ENCODE measurements at places on chromosomes 4 and X.

DNA sequence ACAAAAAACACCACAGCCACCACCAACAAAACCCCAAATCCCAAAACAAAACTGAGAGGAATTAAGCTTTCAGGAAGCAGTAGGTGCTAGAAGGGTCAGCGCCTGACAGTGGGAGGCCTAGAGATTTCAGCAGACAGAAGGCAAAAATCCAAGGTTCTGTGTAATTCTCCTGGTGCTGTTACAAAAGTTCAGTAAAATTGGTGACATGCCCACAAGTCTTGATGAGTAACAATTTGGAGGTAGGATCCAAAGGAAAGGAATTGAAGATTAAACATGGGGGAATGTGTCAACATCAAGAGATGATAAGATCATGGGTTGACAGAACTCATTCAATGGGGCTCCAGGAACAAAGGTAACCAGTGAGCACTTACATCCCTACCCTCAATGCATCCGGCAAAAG lies 653.8 kb upstream of the CPEB2 start:
- DNase-seq: no peak

DNA sequence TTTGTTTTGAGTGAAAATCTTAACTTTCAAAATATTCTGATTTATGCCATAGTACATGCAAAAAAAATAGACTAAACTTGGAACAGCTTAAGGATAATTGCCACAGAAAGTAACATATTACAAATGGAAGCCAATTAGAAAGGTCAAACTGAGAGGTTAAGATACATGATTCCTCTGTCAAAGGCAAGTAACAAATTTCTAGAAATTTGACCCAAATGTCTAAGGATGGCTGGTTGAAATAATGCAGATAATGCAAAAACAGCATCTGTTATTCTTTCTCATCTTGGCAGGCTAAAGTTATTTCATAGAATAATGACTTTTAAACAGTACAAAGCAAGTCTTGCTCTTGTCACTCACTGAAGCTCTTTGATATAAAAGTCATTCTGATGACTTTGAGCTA lies 10.5 kb downstream of the FGF5 start:
- DNase-seq: no peak

DNA sequence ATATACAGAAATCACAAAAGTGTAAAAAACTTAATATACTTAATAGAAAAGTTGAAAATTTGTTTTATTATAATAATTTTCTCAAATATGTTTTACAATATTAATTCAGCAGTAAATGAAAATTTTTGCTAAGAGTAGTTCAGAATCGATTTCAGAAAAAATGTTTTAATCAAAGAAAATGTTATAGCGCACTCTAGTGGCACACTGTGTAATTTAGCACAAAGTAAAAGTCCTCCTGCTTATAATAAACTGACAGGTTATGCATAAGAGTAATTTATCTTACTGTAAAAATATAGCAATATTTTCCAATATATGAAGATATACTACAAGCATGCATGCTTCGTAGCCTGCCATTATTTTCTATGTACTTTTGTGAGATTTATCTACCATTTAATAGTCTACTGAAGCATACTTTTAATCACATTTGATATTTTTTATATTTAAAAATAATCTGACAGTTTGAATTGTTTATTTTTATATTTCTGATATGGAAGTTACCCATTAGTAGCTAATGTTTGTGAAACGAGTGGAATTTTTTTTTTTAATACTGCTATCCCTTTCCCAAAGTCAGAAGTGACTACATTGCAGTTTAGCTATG lies 217.9 kb upstream of the KLHL4 start:
- peak; percentile 34 for DNase-seq

DNA sequence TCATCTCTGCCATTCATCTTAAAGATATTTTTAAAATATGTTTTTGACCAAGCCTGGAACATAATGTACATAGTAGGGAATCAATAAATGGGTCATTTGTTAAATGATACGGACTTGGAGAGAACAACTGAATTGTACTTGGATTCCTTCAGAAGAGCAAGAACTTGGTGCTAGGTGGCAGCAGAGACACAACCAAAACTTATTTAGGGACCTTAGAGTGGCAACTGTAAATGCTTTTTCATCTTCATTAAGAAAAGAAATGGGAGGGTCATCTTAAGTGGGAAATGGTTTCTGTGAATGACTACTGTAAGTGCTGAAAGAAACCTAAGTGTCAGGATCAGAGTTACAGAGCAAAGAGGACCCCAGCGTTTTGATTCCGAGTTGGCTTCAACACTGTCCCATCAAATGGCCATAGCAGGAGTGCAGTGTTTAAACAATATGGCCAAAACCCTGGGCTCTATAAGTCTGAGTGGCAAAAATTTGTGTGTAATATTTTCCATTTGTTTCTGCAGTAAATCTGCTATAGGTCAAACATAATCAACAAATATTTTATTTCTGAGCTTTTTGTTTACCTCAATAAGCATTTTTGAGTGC lies 213.6 kb downstream of the PALLD start:
- no peak for DNase-seq

- DNase-seq: no peak
These were observed 190.3 kb upstream of the NR3C2 start for GRCh38 chr4:148632476-148632875.

GRCh38 chr4:85760511-85760910 lies 285.6 kb downstream of the ARHGAP24 start:
- DNase-seq: no peak

DNA sequence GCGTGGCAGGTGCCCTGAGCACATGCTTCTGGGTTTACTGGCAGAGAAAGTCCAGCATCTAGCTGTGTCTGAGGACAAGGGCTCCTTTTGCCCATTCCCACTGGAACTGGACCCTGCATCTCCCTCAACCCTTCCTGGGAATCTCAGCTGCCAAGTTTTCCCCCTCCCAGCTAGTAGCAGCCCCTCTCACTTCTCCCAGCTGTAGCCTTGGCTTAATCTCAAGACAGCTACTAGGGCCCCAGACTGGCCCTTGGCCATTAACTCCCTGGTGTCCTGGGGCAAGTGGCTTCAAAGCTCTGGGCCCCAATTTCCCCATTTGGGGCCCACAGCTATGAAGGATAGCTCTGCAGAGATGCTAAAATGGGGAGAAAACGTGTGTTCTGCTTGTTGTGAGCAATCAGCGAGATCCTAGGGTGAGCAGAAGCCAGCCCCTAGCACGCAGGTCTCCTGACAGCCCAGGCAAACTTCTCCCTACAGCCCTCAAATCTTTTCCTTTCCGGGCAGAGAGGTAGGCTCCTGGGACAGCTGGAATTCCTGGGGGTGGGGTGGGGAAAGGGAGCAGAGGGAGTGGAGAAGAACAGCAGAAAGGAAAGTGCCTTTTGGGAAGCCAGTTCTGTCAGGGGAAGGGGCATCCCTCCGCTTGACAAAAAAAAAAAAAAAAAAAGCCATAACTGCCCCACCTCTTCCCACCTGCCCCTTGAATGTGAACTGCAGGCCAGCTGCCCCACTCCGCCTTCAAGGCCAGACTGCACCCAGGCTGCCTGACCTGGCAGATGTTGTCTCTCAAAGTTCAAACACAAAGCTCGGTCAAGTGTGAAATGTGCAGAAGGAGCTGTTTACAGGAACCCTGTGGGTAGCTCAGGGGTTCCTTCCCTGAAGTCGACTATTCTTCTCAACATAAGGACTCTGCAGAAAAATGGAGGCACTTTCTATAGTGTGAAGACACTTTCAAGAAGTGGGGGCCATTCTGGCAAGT lies 16.6 kb downstream of the FGD1 start:
- DNase-seq: peak; percentile 31

DNA sequence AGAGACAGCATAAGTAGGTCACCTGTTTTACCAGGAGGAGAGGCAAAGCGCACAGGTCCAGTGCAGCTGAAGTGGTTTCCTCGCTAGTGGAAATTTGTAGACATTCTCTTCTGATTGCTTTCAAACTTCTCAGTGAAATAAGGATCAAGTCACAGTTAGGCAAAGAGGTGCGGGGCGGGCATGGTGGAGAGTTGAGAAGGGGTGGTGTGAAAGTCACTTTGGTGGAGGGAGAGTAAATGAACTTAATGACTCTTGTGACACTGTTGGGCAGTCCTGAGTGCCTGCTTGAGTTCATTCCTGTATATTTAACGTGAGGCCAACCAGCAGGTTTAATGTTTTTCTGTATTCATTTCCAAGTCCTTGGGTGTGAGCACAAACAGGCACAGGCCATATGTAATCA lies 235.6 kb downstream of the TRIML1 start:
- DNase-seq: peak; percentile 36

DNA sequence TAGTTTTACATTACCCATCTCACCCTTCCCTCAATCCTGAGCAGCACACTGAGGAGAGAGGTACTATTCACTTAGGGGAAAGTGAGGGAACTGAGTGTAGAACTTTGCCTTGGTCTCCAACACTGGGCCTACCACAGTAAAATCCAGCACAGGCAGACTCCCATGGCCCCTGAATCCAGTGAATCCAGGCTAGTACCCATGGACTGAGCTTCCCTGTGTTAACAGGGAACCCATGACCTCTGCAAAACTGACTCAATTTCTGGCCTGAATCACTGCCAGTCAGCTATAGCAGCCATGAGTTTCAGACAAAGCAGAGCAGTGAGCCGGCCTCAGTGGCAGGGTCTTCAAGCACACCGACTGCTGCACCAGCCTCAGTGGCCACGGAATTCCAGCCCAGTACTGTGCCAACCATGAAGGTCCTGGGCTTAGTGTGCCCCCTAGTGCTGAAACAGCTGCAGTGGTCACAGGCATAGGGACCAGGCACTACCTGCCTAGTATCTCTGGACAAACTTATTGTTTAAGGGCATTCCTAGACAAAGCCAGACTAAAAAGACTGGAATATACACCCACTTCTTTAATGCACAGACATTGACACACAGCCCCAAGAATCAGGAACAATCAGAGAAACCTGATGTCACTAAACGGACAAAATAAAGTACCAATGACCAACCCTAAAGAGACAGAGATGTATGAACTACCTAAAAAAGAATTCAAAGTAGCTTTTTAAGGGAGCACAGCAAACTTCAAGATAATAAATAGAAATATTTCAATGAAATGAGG lies 127.4 kb upstream of the RPL34 start:
- DNase-seq: no peak

GRCh38 chr4:97525236-97525635 lies 618.0 kb downstream of the STPG2 start:
- DNase-seq: no peak

DNA sequence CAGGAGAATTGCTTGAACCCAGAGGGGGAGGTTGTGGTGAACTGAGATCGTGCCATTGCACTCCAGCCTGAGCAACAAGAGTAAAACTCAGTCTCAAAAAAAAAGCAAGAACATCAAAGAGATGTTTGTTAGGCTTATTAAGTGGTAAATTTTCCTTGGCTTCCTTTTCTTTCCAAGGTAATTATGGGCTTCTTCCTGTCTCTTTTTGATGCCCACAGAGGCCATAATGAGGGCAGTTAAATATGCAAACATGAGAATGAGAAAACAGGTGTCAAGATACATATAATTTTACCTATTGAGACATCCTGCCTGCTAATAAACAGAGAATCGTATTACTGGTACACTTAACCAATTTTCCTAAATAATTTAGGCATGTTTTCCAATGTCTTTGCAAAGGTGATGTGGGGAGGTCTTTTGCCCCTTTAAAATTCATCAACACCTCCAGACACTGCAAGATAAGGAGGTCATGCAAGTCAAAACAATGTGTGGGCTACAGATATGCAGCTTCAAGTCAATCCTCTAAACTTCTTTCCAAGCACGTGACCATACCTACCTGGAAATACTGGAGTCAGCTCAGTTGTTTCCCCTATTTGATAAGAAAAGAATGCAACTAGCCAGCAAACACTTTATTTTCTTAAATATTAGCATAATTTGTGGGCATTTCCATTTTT lies 2.7 kb downstream of the SLC39A8 start:
- no peak for DNase-seq

GRCh38 chr4:170278460-170278859 lies 188.7 kb upstream of the AADAT start:
- DNase-seq: no peak

- peak; percentile 49 for DNase-seq
These were observed 1.3 kb downstream of the PRR32 start for GRCh38 chrX:126820700-126821420.

DNA sequence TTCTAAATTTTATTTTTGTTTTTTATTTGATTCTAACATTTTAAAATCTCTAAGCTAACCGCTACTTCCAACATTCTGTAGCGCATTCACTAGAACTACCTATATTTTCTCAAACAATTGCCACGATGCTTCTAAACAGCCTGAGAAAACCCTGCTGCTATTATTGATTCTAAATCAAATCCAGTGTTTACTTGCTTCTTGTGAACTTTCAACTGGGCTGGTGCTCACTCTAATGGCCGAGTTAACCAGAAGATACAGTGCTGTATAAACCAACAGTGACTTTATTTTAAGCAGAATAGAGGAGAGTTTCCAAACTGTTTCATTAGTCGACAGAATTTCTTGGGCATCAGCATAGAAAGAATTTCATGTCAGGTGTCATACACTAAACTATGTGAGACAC lies 110.3 kb downstream of the DLG3 start:
- DNase-seq: no peak

DNA sequence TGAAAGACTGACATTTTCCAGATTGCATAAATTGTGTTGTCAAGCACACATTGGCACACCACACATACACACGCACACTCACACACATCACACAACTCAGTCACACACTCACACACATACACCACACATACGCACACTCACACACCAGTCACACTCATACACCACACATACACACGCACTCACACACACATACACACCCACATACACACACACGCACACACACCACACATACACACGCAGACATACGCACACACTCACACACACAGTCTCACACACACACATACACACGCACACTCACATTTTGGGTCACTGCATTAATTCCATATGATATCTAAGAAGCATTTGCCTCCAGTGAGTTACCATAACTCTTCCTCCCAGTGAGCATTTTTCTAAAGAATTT lies 578.3 kb upstream of the FRG1 start:
- no peak for DNase-seq

DNA sequence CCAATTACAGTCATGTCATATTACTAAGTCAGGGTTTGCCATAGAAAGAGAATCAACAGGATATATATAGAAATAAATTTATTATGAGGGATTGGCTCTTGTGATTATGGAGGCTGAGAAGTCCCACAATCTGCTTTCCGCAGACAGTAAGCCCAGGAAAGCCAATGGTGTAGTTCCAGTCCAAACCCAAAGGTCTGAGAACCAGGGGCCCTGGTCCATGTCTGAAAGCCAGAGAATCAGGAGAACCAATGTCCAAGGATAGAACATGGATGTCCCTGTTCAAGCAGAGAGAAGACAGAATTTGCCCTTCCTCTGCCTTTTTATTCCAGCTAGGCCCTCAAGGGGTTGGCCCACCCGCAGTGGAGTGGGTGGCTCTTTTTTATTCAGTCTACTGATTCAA lies 25.6 kb downstream of the FABP2 start:
- DNase-seq: no peak

DNA sequence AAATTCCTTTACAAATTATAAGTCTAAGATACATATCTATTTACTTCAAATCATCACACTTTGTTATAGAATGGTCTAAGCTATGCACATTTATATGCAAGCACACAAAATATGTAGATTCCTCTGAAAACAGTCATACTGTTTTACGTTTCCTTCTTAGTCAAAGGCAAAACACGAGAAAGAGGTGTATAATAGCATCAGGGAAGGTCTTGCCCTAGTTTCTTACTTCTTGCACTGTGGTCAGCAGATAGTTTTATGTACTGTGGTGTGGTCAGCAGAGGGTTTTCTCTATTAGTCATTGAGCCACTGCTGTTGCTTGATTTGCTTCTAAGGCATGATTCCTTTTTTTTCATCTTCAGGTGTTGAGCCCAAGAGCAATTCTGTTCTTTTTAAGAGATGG lies 117.7 kb downstream of the ADAM29 start:
- DNase-seq: no peak
